Inflammatory macrophage (primary cell): ENCODE measurements at places on chromosomes 11 and 22.

- DNase-seq = no peak
Measured at GRCh38 chr11:14054116-14055107, 91.9 kb downstream of the SPON1 start.

GRCh38 chr22:19509923-19510322 is 14.3 kb downstream of the CLDN5 start:
- DNase-seq = no peak

DNA sequence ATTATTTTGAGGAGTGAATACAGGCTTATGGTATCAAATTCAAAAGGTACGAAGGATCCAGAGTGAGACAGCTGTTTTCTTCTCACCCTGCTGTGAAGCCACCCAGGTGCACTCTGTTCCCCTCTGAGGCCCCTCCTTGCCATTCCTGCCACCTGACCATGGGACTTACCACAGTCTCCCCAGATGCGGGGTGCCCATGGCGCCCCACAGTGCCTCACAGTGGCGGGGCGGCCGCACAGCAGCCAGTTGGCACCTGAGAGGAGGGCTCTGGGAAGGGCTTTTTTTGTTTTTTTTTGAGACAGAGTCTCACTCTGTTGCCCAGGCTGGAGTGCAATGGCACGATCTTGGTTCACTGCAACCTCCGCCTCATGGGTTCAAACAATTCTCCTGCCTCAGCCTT is 151.7 kb downstream of the CEP164 start:
- no peak for DNase-seq

DNA sequence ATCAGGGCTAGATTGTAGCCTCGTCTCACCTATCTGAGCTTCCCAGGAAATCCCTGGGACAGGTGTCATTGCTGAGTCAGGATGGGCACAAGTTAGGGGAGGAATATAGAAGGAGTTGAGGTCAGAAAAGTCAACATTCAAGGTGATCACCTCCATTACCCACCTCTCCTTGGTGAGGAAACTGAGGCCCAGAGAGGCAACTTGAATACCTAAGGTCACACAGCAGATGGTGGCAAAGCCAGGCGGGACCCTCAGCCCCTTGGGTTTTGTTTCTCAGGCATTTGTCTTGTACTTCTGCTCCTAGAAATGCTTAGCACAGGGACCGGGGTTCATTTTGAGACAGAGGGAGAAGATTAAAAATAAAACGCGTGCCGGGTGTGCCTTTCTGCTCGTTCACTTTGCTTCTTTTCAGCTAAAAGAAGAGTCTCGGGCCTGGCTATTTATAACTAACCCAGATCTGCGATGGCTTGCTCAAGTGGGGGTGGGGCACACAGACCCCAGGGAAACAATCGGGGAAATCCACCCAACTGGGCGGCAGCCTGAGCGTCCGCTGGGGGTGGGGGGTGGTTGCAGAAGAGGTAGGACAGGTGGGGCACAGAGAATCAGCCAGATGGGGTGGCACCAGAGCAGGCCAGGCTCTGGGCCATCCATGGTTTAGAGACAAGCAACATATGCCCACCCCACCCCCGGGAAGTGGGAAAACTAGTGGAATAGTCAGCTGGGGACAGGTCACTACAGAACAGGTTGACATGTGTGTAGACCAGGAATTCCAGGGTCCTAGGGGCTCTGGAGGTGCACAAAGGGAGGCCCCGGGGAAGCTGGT is 3.9 kb upstream of the GNAZ start:
- DNase-seq = no peak

DNA sequence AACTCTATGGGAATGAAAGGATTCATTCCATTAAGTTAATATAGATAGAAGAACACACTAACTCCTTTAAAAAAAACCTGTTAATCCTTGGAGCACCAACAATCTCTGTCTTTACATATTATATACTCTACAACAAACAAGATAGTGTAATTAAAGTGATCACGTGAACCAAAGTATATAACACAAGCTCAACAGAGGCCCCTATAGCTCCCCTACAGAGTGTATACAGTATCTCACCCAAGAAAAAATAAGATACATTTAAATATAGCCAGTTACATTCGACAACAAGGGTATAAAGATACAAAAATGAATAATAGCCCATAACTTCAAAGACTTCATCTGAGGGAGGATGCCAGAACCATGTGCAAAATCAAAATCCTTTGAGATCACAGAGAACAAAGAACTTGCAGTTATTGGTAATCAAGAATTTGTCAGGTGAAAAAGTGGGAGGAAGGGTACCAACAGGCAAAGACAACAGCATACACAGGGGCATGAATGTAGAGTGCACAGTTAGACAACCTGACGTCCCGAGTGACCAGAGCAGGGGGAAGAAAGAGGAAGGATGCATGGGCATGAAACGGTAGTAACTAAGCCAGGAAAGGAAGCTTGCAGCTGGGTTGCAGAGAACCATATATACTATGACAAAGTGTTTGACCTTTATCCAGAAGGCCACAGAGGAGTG is 4.7 kb downstream of the FCHSD2 start:
- peak; percentile 47 for DNase-seq

GRCh38 chr22:20299746-20300136 is 20.1 kb downstream of the DGCR6L start:
- DNase-seq = no peak

DNA sequence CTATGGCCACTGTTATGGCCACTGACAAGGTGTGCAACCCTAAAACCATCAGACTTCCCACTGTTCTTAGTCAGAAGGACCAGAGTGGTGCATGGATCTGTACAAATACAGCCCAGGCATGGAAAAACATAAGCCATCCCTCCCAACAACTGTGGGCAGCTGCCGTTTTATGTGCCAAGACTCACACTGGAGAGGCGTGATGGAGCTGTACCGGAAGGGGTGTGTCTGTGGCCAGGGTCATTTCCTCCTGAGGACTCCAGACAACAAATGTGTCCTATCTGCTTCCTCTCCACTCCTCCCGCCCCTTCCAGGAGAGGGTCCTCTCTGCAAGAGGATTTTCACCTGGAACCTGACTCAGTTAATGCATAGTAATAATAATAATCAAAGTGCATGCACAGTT is 29.5 kb downstream of the KCNJ1 start:
- DNase-seq = peak; percentile 41

- DNase-seq = no peak
Measured at GRCh38 chr11:97814325-97814959, 1206.3 kb upstream of the CNTN5 start.

- DNase-seq = no peak
Measured at GRCh38 chr11:117823946-117824420, 561 bp downstream of the FXYD2 start.

GRCh38 chr11:131089727-131090245 is 173.5 kb upstream of the SNX19 start:
- DNase-seq = no peak

GRCh38 chr11:31987118-31988005 is 103.5 kb upstream of the RCN1 start:
- no peak for DNase-seq
